ENCODE measurements at places on chromosomes 4 and X.

DNA sequence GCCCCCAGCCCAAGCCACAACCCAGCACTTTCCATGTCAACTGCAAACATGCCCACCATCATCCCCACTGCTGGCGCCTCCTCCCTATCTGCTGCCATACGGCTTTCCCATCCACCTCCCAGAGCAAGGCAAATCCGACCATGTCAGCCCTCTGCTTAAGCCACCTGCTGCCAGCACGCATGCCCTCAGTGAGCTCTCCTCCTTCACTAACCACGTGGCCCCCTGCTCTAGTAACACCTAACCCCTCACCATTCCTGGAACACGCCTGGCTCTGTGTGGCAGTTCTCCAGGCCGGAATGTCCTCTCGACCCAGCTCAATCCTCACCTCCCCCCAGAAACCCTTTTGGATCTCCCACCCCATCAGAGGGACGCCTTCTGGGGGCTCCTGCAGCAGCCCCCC, 17.4 kb downstream of the BCAP31 start:
- DNase-seq: peak; percentile 35

DNA sequence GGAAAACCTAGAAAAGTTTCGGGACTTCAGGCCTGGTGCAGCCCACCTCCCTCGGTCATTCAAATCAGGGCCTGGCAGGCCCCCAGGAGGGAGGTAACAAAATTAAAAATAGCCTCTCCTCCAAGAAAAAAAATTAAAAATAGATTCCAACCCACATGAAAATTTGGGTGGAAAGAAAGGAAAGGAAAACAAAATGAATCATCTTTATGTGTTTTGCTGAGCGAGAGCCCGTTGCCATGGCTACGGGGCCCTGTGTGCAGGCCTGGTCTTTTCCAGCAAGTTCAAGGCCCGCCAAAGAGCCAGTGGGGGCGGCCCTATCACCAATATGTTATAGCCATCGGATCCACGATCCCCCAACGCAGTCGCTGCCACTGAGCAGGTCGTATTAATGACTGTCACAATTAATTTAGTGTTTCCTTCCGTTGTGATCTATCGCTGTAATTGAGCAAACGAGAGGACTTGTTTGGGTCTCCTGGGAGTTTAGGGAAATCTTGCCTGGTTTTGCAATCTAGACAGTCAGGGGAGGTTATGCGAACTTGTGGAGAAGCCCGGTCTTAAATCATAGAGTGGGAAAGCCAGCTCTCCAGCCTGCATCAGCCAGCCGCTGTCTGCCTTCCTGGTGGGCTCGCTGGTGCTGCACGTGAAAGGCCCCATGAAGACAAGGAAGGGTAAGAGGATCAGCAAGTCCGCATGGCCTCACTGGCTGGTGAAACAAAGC, 452.4 kb downstream of the BCOR start:
- peak; percentile 64 for DNase-seq

GRCh38 chr4:162341533-162341932, 177.7 kb upstream of the FSTL5 start:
- no peak for DNase-seq

DNA sequence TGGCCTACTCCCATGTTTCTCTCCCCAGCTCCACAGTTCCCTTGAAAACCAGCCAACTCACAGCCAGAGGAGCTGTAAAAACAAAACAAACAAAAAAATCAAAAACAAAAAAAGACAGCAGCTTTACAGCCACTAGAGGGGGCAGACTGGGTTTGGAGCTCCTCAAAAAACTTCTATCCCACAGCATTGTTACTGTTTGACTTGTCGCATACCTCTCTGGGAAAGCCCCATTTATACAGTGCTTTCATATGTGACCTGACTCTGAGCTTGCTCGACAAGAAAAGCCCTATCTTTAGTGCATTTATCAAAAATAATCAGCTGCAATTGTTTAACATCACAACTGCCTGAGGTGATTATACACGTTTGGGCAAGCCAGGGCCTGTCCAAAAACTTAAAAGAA, 21.6 kb downstream of the TSPAN6 start:
- DNase-seq: no peak

DNA sequence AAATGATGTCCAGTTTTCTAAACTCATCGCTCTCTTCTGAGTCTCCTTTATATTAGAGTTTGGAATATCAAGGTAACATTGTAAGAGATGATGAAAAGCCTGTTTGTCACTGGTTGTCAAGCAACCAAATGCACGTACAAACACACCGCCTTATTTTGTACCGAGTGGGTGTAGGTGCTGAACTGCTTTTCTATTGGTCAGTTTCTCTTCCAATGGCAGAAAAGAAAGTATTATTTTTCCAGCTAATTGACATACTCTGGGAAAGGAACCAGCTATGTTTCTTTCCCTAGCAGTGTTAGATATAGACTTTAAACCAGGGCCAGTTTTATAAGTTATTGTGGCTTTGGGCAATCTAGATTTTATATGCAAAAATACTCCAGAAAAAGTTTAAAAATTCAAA, 6.6 kb upstream of the PPM1K start:
- DNase-seq: no peak

- DNase-seq: no peak
Observed at GRCh38 chr4:152016303-152016620, 255.5 kb upstream of the GATB start.

GRCh38 chr4:13892739-13893105, 265.2 kb upstream of the BOD1L1 start:
- DNase-seq: no peak

DNA sequence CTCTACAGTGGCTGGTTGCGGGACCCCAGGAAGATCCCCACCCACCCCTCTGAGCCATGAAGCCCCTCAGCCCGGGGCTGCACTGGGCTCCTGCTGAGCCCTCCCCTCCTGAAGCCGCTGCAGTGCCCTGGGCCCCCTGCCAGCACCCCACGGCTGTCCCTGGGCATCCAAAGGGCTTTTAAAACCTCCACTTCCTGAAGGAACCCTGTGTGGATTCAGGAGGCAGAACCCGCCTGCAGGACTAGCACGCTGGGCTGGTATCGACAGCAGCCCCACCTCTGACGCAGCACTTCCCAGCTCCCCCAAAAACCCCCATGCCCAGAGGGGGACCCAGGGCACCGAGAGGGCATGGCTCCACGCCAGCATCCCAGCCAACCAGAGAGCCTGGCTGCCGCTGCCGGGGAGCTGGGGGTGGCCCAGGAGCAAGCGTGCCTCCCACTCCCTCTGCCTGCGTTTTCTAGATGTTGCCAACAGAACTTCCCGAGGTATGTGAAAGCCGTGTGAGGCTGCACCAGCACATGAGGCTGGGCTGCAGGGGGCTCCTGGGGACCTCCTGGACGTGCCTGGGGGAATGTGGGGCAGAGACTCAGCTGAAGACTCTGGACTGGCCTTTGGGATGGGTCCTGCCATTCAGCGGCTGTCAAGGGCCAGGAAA, 6.3 kb downstream of the MXD4 start:
- peak; percentile 33 for DNase-seq

GRCh38 chrX:1492421-1493012, 39.8 kb upstream of the ASMTL start:
- DNase-seq: no peak

DNA sequence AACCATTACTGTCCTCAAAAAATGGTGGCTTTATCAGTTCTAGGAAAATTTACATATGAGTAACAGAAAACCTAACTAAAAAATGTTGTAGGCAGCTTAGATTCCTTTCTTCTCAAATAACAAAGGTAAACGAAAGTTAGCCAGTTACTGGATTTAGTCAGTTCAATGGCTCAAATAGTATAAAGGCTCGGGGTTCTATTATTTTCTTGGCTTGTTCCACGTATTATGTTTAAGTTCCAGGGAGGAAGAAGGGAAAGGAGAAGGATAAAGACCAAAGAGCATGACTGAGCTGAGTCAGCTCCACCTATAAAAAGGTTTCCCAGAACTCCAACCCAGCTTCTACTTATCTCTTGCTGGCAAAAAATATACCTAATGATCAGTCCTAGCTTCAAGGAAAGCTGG, 41.0 kb upstream of the MAB21L2 start:
- DNase-seq: no peak

- DNase-seq: no peak
Observed at GRCh38 chrX:129659141-129659540, 4.4 kb upstream of the APLN start.

GRCh38 chrX:155767051-155767875, 113.9 kb upstream of the VAMP7 start:
- DNase-seq: peak; percentile 23

GRCh38 chr4:6529021-6529420, 46.0 kb upstream of the MAN2B2 start:
- DNase-seq: no peak

GRCh38 chr4:157706155-157706554, 466.7 kb downstream of the GASK1B start:
- DNase-seq: no peak

- DNase-seq: no peak
Observed at GRCh38 chrX:120408168-120408567, 46.3 kb downstream of the ATP1B4 start.

DNA sequence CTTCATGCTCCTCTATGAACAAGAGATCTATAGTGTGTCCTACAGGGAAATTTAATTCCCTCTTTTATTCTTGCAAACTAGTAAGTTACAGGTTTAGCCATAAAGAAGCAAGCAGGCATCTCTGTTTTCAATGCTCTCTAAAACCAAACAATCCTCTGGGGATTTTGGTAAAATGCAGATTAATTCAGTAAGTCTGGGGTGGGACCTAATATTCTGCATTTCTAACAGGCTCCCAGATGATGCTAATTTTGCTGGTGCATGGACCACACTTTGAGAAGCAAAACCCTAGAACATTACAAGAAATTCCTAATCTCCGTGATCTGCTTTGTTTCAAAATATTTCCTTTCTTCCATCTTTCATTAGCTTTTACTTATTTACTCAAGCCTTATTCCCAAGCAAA, 344.9 kb downstream of the PACRGL start:
- DNase-seq: no peak

All from left ventricle myocardium inferior (tissue), 1 donor.